Activated CD8-positive, alpha-beta memory T cell treated with anti-CD3 and anti-CD28 coated beads for 1 hour (primary cell): ENCODE measurements at places on chromosomes 4 and X.

DNA sequence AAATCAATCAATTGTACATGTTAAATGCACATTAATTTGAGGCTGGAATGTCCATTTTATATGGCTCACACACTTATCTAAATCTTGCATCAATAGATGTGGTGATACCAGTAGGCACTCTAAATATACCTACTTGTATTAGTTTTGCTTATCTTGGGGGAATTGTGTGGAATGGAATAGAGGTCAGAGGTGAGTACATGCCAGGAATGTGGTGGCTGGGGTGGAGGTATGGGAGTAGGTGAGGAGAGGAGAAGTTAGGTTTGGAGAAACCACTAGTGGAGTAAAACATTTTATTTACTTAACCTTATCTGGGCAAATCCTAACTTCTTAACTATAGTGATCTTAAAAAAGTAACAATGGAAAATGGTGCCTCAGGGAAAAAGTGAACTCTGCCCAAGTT lies 163.1 kb downstream of the ATG4A start:
- no peak for DNase-seq

DNA sequence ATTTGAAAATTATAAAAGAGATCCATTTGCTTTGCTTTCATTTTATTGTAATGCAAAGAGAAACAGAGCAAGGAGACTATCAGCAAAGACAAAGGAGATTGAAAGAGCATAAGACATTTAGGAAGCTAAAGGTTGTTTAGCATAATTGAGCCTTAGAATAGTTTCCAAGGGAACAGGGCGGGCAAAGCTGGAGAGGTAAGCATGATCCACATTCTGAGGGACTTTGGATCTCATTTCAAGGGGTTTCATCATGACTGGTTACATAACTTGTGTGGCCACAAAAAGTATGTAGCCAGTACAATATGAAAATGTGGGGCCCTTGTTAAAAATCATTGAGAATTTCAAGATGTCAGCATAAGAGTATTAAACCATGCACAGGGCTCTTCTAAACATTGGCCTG lies 406.5 kb downstream of the RPA4 start:
- no peak for DNase-seq

GRCh38 chr4:184899261-184900134 lies 73.7 kb upstream of the ACSL1 start:
- no peak for DNase-seq

DNA sequence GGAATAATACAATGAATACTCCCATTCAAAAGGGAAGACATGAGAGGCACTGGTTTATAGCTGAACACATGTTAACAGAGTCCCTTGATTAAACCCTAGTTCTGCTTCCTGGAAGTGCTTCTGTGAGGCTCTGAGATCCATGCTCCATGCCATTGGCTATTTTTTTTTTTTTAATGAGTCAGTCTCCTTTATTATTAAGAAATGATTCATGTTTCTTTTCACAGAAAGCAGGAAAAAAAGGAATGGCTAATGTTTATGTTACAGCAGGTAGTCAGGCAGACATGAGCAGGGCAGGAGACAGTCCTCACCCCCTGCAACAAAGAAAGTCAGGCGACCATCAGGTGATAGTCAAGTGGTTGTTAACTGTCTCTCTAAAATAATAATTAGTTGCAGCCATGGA lies 598.7 kb downstream of the EPHA5 start:
- DNase-seq, result no peak

GRCh38 chrX:85052205-85052604 lies 48.5 kb downstream of the APOOL start:
- no peak for DNase-seq

GRCh38 chrX:72041176-72041575 lies 90.5 kb downstream of the RTL5 start:
- DNase-seq, result no peak

DNA sequence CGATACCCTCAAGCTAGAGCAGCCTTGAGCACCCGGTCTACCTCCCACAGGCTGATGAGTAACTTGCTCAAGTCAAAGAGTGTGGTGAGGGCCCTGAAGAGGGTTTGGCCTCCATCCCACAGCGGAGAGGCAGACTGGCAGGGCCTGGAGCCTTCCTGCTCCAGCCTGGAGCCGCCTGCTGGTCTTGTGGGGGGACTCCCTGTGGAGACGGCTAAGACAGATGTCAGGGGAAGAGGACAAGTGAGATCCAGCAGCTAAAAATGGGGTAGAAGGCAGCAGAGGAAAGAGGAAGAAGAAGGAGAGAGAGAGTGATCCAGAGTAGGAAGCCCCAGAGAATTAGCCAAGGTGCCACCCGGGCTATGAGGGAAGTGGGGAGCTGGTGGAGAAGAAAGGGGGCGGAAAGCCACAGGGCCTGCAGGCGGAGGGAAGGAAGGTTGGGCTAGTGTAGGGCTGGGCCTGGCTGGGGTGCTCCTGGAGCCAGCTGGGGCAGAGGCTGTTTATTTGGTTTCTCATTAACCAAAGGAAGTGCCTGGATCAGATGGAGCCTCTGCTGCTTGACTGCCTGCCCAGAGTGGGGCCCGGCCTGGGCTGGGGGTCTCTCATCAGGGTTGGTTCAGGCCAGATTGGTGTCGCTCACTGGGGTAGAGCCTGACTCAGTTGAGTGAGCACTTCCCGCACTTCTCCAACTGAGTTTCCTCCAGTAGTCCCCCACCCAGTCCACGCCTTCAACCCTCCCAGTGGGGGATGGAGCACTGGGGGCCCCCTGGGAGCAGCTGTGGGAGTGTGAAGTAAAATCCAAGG lies 14.2 kb downstream of the EFNB1 start:
- DNase-seq, result no peak

DNA sequence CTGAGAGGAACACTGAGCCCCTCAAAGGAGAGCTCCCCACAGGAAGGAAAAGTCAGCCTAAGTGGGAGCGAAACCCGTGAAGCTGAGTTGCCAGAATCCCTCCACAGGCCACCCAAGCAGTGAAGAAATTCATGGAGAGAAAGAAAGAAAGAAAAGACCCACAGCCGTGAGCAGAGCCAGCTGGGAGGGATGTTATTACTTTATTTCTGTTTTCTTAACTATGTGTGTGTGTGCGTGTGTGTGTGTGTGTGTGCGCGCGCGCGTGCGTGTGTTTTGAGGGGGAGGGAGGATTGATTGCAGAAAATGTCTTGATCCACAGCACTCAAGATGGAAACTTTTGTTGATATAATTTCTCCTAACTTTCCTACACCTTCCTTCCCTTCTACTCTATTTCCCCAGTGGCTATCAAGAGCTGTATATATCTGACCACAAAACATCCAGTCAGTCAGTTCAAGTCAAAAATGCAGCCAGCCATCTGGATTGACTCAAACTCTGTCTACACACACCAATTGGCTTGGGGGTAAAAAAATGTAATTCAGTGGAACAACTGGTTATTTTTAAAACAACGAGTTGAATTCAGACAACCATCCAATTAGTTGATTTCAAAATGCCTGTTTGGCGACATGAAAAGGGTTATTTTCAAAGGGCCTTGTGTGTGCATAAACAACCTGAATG lies 13.8 kb upstream of the GPC3 start:
- DNase-seq, result no peak

GRCh38 chrX:40174001-40174853 lies 76.5 kb upstream of the BCOR start:
- no peak for DNase-seq

- no peak for DNase-seq
These were observed 5.0 kb downstream of the HPSE start for GRCh38 chr4:83329521-83330110.

DNA sequence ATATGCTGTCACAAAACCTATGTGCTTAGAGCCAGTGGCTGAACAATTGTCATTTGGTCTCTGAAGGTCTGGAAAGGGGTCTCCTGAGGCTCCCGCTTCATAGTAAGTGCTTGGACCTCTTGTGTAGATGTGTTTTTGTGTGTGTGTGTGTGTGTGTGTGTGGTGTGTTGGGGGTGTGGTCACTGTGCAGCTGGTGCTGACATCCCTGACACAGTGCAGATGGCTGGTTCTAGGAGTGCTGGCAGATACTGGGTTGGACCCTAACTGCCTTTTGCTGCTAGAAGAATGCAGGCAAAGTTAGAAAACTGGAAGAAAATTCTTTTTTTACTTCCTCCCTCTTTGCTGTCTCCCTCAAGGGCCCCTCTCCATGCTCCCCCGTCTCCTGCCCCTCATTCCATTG lies 1872.6 kb downstream of the ARAP2 start:
- no peak for DNase-seq

DNA sequence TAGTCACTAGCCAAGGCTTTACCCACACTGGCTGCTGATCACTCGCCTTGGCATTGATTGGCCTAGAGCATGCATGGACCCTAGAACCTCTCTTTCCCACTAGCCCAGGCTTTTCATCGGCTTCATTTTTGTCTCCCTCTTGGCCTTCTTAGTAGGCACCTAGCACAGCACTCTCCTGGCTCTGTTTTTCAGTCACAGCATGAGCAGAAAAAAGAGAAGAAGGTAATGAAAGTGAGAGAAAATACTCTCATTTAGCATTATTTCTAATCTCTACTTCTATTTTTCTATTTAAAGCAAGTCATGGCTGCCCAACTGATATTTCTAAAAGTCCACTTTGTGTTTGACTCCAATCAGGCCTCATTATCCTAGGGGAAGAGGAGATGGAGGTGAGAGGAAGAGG lies 267.2 kb downstream of the FBXO8 start:
- no peak for DNase-seq

GRCh38 chr4:2829321-2829932 lies 14.2 kb upstream of the ADD1 start:
- no peak for DNase-seq

DNA sequence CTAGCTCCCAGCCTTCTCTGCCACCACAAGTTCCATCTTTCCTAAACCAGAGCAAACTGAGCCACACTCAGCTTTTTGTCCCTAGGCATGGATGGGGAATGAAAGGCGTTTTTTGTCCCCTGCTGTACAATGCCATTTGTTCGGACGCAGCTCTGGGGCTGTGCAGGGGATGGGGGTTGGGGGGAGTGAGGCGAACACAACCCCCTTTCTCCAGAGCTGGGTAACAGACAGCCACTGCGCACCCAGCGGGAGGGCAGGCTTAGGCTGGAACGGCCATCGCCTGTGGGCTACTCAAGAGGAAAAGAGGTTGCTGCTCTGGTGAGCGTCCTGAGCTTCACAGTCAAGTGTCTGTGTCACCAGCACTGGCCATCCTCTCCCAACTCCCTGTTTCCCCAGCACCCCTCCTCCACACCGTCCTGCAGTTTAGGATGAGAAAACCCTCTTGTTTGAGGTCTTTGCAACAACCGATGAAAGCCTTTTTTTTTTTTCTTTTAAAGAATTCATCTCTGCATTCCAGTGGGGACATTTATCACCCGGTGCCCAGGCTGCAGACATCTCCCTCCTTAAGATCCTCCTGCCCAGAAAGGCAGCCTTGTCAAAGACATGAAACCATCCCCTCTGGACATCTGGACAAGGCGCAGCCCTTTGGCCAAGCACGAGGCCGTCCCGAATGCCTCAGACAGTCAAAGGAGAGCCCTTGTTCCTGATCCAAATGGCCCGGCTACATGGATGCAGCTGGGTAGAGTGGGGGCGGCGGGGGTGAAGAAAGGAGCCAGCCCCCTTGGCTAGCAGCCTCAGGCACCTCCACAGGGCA lies 419.6 kb downstream of the BCOR start:
- DNase-seq, result no peak

- no peak for DNase-seq
These were observed 328.6 kb upstream of the ARX start for GRCh38 chrX:25344161-25344936.

DNA sequence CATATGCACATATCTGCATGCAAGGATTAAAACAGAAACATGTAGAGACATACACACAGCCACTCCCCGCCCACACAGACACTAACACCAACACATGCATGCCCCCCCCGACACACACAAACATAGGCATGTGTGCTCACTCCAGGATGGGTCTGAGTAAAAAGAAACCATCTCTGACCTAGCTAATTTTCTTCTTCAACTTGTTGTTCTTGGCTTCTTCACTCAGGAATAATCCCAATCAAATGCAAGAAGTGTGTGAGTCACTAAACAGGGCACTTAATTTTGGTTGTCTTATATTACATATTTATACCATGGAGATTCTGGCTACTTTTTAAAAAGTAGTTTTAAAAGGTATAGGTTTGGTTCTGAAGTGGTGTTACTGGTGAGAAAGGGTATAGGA lies 28.3 kb downstream of the ENOX2 start:
- DNase-seq, result no peak

DNA sequence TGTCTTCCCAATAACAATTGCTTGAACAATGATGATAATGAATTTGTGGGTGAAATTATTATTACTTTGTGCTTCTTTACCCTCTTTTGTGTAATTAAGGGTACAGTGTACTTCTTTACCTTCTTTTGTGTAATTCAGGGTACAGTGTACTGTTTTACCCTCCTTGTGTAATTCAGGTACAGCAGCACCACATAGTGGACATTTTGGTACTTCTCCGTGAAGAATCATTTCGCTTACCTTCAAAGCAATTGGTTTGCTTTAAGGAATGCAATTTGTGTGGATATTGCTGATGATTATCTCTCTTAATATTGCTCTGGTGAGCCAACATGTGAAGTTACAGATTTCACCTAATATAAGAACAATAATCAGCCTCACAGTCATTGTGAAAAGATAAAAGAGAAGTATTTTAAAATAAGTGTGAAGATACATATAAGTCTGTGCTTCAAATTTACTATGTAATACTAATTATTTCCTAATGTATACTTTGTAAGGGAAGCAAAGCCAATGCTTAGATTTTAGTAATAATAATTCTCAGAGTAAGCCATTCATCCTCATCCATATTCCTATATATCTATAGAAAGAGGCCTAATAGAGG lies 27.2 kb upstream of the SEC24B start:
- DNase-seq, result no peak

DNA sequence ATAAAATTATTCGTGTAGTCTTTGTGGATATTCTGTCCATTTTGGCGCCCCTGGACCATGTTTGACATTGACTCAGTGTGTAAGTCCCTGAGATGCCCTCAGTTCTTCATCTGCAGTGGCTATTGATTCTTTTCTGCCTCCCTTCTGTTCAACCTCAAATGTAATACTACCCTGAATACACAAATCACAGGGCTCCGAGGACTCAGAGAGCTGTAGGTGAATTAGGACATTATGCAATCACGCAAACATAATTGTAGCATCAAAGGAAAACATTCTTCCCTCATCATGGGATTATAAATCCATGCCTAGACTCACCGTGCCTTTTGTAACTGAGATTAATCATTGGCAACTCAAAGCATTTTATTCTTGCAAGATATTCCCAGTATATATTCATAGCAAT lies 161.4 kb upstream of the PACRGL start:
- DNase-seq, result no peak
